Occipital lobe (tissue), 3 donors: ENCODE measurements at places on chromosomes 2 and 18. TPM values are rescaled to one million over a fixed set of nuclear protein-coding genes. Genes with fewer than 3 reads are reported as not detected.

SERPINE2 gene
- 43.8 TPM for total RNA-seq

TXNDC2 gene
- total RNA-seq = not detected

ITSN2 gene
- total RNA-seq = 29.8 TPM

PNPT1 gene
- 30.4 TPM for total RNA-seq

LHCGR gene
- total RNA-seq = 0.16 TPM

SKOR2 gene
- not detected for total RNA-seq

TBR1 gene
- total RNA-seq = 53.7 TPM
